ENCODE measurements at places on chromosomes 2 and 18.

- no peak for DNase-seq
These were observed 28.5 kb upstream of the MLPH start for GRCh38 chr2:237458519-237458918.

GRCh38 chr2:141187075-141187439, 943.8 kb downstream of the LRP1B start:
- no peak for DNase-seq

GRCh38 chr2:46915281-46915810, at the start of gene MCFD2:
MCFD2 (minus strand) TSS chr2:46915806; CDS start chr2:46909171, 6,635 bp downstream.
- DNase-seq = no peak

- no peak for DNase-seq
These were observed 233.8 kb upstream of the NOL4 start for GRCh38 chr18:34458410-34458977.

DNA sequence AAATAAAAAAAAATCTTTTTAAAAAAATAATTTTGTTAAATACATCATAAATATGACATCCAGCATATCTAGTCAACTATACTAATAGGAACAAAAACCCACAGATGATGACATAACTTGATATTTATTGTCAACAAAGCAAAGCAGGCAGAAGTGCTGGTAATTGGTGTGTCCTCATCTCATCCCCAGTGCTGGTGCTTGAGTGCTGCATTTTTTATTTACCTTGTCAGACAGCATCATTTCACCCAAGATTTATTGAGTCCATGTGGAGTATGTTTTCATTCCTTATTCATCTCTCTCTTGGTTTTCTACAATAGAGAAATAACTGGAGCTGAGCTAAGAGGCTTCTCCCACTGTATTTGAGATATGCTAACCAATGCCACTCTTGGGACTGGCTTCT, 191.6 kb upstream of the SLC14A2 start:
- DNase-seq = no peak

GRCh38 chr2:175143678-175144077, 24.3 kb downstream of the ATF2 start:
- no peak for DNase-seq

DNA sequence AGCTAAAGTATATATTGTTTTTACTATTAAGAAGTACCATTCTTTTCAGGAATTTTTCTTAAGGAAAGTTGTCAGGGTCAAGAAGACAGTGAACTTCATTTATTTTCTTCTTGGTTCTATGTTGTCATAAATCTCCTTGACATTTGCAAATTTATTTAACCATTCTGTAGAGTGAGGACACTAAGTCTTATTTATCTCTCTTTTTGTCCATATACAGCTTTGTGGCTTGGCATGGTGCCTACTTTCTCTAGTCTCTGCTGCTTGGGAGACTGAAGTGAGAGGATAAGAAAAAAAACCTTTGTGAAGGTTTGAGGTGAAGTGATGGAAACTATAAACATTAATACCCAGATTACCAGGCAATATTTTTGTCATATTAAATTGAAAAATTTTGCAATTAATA, 1389.4 kb downstream of the SUCLG1 start:
- no peak for DNase-seq

- DNase-seq = no peak
These were observed 74.2 kb downstream of the SH3BP4 start for GRCh38 chr2:235025800-235026536.

- no peak for DNase-seq
These were observed 83.1 kb downstream of the FARSB start for GRCh38 chr2:222572751-222573174.

GRCh38 chr2:181444654-181445053, 12.5 kb upstream of the ITGA4 start:
- DNase-seq = no peak

GRCh38 chr18:49677081-49677480, 115.2 kb downstream of the LIPG start:
- DNase-seq = no peak

GRCh38 chr2:117551858-117552257, 262.6 kb upstream of the DDX18 start:
- DNase-seq = no peak

GRCh38 chr2:73969356-73969755, 15.4 kb upstream of the TET3 start:
- no peak for DNase-seq

GRCh38 chr2:70374616-70375015, 72.7 kb upstream of the FAM136A start:
- no peak for DNase-seq

DNA sequence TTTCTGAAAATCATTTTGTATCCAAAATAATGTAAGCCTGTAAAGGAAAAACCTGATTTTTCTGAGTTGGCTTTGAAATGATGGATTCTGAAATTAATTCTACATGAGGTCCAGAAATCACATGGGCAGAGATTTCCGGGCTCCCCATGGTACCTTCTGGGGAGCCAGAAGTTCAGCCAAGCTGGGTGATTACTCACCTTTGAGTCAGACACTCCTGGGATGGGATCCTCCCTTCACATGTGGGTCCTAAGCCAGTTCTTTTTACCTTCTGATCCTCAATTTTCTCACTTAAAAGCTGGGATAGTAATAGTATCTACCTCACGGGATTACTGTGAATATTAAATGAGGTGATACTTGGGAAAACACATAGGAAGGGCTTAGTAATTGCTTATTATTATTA, 179.8 kb upstream of the EPAS1 start:
- DNase-seq = no peak

GRCh38 chr2:226977775-226978190, 141.9 kb downstream of the RHBDD1 start:
- DNase-seq = no peak

DNA sequence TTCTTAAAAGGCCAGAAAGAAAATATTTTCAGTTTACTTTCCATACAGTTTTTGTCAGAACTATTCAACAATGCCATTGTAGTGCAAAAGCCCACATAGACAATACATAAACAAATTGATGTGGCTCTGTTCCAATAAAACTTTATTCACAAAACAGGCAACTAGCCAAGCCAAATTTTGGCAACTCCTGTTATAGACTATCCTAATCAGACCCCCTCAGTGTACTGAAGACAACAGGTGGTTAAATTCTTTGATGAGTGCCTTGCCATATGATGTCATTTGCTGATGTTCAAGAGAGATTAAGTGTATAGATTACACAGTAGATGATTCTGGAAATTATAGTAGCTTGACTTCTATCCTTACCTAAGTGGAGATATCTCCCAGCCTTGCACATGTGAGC, 83.4 kb downstream of the FANCL start:
- no peak for DNase-seq

GRCh38 chr2:54394392-54394791, 61.7 kb upstream of the SPTBN1 start:
- no peak for DNase-seq

- no peak for DNase-seq
These were observed 15.0 kb downstream of the INPP4A start for GRCh38 chr2:98459496-98460175.

- DNase-seq = no peak
These were observed 140.3 kb downstream of the KLHL29 start for GRCh38 chr2:23525137-23525765.

DNA sequence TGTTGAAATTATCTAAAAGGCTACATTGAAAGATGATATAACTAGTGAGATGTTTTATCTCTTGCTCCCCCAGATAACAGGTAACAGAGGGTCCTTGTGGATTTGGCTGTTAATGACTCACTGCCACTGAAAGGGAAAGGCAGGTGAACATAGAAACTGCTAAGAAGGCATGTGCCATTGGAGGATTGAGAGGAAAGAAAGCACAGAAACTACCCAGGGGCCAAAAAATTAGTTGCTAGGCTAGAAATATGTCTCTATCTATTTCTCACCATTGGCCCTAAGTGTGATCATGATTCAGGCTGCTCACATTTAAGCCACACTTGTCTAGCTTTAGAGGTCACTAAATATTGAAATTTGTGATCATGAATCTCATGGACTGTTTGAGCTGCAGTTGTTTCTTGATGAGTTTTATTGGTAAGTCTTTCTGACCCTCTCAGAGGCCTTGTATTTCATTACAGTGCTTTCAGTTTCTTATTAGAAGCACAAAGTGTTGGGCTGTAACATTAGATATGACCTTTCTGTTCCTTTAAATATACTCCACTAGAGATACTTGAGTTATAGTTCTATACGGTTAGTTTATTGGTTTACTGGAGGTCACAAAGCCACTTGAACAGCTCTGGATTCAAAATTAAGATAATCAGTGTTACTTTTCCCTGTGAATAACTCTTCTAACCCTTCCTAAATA, 26.2 kb downstream of the NAB1 start:
- no peak for DNase-seq

GRCh38 chr2:54655046-54655809, 68.2 kb upstream of the EML6 start:
- no peak for DNase-seq

- DNase-seq = no peak
These were observed 366.0 kb upstream of the CNTNAP5 start for GRCh38 chr2:123659120-123659519.

GRCh38 chr2:168593713-168594112, 137.6 kb downstream of the CERS6 start:
- no peak for DNase-seq

- DNase-seq = no peak
These were observed 112.1 kb downstream of the NFATC1 start for GRCh38 chr18:79507546-79508480.

DNA sequence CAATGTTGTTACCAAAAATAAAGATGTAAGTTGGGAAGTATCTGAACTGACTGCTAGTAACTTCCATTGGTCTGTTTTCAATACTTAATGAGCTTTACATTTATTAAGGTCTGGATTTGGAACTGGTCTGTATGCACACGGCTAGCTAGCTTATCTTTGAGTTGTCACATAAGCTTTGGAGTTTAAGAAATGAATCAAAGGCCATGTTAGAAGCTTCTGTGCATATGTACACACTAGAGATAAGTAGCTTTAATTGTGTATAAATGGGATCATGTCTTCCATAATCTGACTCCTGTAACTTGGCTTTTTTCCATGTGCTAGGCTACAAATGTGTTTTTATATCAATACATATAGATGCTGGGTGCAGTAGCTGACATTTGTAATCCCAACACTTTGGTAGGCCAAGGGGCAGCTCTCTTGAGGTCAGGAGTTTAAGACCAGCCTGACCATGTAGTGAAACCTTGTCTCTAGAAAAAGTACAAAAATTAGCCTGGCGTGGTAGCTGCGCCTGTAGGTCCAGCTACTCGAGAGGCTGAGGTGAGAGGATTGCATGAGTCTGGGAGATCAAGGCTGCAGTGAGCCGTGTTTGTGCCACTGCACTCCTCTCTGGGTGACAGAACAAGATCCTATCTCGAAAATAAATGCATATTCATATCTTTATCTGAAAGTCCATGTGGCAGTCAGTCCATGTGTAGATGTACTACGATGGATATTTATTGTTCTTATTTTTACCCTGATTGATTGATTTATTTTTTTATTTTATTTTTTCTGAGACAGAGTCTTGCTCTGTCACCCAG, 27.2 kb downstream of the ATIC start:
- DNase-seq = no peak

DNA sequence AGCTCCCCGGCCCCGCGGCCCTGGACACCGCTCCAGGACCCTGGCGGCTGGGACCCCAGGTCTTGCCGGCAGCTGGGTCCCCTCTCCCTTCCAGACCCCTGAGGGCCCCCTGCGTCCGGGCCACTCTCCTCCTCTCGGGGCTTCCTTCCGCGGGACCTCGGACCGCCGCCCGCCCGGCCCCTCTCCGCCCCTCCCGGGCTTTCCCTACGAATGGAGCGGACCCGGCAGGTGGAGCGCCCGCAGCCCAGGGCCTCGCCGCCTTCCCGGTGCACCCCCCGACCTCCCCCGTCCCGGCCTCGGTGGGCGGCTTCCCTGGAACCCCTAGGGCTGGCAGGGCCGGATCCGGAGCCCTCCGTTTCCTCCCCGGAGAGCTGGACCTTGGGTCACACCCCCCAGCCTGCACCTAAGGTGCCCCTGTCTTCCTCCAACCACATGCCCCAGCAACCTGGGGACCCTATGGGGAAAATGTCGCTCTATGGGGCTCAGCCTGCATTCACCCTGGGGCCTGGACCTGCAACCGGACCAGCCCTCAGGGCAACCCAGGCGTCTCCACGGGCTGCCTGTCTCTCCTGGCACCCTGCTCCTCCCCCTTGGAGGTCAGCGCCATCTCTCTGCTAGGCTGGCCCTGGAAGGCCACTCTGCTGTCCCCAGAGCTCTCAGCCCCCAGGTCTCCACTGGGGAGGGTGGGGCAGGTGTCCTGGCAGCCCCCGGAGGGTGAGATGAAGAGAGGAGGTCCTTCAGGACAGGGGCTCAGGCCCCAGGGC, 730 bp downstream of the B3GNT7 start:
- DNase-seq = no peak

GRCh38 chr2:172082105-172082943, 3.0 kb upstream of the DLX1 start:
- DNase-seq = no peak

DNA sequence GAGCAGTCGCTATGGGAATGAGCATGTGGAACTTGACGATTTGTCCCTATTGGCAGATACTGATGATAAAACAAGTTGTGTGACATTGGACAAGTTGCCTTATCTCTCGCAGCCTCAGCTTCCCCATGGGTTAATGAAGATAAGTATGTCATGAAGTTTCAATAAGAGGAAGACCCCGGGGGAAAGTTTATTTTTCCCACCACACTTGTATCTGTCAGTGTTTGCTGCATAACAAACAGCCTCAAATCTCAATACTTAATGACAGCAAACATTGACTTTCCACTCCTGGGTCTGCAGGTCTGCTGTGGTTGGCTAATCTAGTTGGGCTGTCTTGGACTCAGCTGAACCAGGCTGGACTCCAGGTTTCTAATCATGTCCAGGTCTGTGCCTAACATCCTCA, 45.8 kb downstream of the INPP5D start:
- no peak for DNase-seq

GRCh38 chr2:120923426-120923825, 187.8 kb downstream of the GLI2 start:
- no peak for DNase-seq

DNA sequence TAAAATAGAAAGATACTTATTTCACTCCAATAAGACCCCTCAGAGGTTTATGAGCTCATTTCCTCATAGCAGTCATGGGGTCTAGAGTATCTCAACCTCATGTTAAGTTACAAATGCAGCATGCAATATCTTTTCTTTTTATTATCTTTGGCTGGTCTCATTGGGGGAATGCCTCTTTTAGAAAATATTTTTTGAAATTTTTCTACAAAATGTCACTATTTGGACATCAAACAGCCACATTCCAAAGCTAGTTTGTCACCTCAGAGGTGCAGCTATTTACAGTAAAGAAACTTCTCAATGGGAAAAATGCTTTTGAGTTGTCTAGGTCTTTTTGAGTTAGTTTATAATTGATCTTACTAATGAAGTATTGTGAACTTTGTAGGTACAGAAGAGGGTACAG, 370.7 kb upstream of the LRATD1 start:
- no peak for DNase-seq

GRCh38 chr2:31067259-31067658, 71.0 kb downstream of the GALNT14 start:
- DNase-seq = no peak

- no peak for DNase-seq
These were observed 34.1 kb downstream of the SERPINB11 start for GRCh38 chr18:63736876-63737275.
